ENCODE measurements at places on chromosomes 12 and 14.

- DNase-seq: no peak
Observed at GRCh38 chr14:96077983-96078624, 38.9 kb downstream of the C14orf132 start.

DNA sequence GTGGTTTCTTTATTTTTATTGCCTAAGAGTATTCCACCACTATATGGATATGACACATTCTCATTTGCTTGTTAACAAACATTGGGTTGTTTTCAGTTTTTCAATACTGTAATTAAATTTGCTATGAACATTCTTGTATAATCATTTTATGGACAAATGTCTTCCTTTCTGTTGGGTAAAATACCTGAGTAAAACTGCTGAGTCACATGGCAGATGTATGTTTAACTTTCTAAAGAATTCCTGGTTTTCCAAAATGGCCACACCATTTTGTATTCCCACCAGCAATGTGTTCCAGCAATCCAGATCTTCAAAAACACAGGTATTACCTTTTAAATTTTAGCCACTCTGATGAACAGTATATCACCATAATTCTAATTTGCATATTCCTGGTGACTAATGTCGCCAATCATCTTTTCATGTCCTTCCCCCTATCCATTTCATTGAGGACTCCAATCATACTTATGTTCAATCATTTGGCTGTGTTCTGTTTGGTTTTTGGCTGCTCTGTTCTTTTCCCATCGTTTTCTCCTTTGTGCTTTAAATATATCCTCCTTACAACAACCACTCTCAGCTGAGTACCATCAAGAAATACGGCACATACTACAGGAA lies 36.0 kb downstream of the CDK17 start:
- DNase-seq: no peak

DNA sequence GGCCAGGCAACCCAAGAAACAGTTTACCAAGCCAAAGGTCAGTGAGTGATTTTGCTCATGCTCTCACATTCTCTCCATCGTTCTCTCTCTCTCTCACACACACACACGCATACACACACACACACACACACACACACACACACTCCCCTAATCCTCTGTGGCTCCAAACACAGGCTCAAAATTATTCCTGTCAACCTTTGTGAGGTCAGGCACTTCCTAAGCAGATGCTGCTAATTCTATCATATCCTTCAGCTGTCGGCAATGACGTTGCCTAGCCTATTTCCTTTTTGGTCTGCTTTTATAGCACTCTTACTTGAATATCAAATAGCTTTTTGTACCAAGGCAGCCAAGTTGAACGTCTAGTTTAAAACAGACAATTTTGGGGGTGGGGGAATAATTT lies 98.9 kb upstream of the EGLN3 start:
- DNase-seq: no peak

GRCh38 chr12:69513297-69513696 lies 43.1 kb downstream of the FRS2 start:
- DNase-seq: no peak

DNA sequence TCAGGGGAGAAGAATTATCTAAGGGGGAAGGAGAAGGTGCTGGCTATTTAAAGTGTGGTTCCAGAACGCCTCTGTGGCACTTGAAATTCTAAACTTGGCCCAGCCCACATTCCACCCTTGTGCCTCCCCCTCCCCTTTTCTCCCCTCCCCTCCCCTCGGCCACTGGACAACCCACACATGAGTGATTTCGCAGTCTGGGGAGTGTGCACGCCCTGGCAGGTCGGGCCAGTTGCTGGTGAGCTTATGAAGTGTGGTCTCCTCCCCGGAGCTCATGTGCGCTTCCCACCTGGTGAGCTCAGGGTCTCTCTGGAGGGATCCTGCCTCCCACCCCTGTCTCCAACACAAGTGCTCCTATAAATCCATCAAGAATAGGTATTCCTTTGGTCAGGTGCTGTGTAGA lies at the start of gene SLC6A13:
SLC6A13 (minus strand) TSS at position 20 of the 400 bp plus-strand sequence. CDS start 2,784 bp downstream, outside the sequence.
- DNase-seq: no peak

DNA sequence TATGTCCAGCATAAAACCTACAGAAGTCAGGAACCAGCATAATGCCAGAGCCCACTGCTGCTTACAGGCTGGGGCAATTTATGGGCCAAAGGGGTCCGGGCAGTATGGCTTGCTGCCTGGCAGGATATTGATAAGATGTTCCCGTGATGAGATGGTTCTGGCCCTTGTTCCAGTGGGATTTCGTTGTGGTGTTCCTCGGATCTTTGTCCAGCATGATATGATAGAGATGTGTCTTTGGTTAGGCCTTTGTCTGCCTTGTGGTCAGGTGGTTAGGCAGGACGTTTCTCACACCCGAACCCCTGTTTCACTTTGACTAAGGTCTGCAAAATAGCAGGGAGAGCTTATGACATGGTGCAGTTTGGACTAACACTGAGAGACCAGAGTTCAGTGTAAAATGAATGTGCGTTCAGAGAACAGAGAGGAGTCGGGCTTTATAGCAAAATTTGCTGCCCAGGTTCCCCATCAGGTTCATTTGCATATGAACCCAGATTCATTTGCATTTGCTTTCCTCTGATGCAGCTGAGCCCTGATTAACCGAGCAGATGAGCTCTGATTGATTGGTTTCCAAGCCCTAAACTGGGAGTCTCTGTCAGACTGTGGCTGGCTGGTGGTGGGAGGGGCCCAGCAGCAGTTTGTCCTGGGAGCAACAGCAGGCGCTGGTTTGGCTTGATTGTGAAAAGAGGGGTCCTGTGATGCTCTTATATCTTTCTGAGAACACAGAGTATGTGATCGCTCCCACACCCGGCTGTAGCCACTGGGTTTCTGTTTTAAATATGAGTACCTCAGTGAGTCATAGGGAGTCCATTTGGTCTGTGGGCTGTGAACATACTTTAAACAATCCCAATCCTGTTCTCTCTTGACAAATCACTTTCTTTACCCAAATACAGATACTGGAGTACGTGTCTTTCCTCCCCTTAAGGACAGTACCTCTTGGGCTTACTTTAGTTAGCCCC lies 156.3 kb upstream of the PZP start:
- DNase-seq: peak; percentile 36

- no peak for DNase-seq
Observed at GRCh38 chr12:94770791-94771190, 120.4 kb upstream of the TMCC3 start.

- no peak for DNase-seq
Observed at GRCh38 chr12:124428136-124428791, 133.4 kb downstream of the RFLNA start.

- DNase-seq: peak; percentile 33
Observed at GRCh38 chr14:22551605-22551997, 37.4 kb downstream of the DAD1 start.
